ENCODE measurements at places on chromosomes 1 and 21. TPM values are rescaled to one million over a fixed set of nuclear protein-coding genes. Genes with fewer than 3 reads are reported as not detected.

DNA sequence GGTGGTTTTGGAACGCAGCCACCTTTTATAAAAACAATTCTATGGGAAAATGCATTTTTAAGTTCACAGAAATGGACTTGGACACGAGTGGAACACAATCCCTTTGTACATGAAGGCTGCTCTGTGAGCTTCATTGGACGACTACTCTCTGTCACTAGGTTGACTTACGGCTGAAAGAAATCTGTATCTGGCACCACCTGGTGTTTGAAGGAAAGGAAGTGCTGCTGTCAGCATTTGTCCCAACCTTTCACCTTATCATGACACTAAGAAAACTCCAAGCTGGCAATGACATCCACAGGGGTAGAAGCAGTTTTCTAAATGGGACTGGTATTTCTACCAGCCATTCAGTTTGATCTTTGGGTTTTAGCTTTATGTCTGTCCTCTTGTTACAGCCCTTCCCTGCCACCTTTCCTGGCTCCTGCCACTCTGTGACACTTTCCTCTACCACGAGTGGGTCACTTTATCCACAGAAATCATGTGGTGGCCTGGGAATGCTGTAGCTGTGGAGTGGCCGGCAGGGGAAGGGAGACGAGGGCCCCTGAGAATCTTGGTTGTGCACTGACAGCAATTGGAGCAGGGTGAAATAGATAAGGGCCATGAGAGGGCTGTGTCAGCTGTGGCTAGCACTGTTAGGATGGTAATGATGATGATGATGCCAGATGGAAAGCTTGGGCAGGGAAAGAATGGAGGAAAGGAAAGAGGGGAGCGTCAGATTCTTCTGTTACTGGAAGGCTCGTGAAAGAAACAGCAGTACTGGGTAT, 85.2 kb downstream of the TBX19 start:
- no peak for DNase-seq
- no peak overlapping the region for H3K4me3 ChIP-seq
- peaks cover 2% of the 10 kb centered on the region for H3K36me3 ChIP-seq
- H3K4me1 ChIP-seq, result peaks cover 27% of the 10 kb centered on the region
- H3K27ac ChIP-seq, result no peak overlapping the region

- H3K27ac ChIP-seq, result no peak overlapping the region
- no peaks in the 10 kb centered on the region for H3K36me3 ChIP-seq
- no peaks in the 10 kb centered on the region for H3K4me1 ChIP-seq
Observed at GRCh38 chr1:96901783-96902363, 180.3 kb downstream of the PTBP2 start.

BGLAP gene
- total RNA-seq, result 2.8 TPM

GRCh38 chr1:154316704-154317103, 4.2 kb upstream of the AQP10 start:
- no peaks in the 10 kb centered on the region for H3K36me3 ChIP-seq
- H3K4me3 ChIP-seq, result no peak overlapping the region
- H3K27ac ChIP-seq, result no peak overlapping the region
- H3K27me3 ChIP-seq, result peaks cover 15% of the 10 kb centered on the region

DNA sequence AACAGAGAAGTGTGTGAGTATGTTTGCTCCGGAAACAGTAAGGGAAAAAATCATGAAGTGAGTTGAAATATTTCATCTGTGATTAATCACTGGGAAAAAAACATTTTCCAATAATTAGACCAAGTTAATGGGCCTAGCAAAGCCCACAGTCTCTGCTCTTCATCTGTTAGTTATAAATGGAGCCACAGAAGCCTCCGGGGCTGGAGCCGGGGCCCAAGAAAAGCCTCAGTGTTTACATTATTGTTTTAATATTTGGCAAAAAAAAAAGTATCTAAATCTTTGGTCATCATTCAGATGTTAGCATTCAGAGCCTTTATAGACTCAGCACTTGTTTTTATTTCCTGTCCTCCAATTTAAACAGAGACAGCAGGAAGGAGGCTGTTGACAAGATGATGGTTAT, 115.0 kb downstream of the UBE2U start:
- H3K4me3 ChIP-seq, result no peak overlapping the region
- DNase-seq, result no peak
- H3K4me1 ChIP-seq, result no peaks in the 10 kb centered on the region
- H3K36me3 ChIP-seq, result no peaks in the 10 kb centered on the region
- H3K27ac ChIP-seq, result no peak overlapping the region

Measured in activated CD8-positive, alpha-beta T cell treated with anti-CD3 and anti-CD28 coated beads, Interleukin-2, amount 10 ng/mL, durations not matched to agents 7 days and 5 days (primary cell).